ENCODE measurements at places on chromosomes 2 and 18.

DNA sequence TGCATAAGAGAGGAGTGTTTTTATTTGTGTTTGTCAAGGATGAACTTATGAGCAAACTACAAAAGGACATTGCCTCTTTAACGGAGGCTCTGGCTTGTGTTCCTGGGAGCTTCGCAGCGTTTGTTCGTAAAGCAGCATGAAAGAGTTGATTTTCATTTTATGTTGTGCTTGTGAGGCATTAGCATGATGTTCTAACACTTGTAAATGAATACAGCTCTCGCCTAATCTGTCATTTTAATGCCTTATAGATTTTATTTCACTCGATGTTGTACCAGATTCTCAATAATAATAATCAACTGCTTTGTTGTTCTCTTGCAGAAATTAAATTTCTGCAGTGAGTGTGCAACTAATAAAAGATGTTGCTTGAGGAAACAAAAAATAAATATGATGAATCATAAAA, 687.3 kb upstream of the FANCL start:
- no peak for DNase-seq

- no peak for DNase-seq
Observed at GRCh38 chr18:76442413-76443171, 52.5 kb downstream of the ZNF516 start.

DNA sequence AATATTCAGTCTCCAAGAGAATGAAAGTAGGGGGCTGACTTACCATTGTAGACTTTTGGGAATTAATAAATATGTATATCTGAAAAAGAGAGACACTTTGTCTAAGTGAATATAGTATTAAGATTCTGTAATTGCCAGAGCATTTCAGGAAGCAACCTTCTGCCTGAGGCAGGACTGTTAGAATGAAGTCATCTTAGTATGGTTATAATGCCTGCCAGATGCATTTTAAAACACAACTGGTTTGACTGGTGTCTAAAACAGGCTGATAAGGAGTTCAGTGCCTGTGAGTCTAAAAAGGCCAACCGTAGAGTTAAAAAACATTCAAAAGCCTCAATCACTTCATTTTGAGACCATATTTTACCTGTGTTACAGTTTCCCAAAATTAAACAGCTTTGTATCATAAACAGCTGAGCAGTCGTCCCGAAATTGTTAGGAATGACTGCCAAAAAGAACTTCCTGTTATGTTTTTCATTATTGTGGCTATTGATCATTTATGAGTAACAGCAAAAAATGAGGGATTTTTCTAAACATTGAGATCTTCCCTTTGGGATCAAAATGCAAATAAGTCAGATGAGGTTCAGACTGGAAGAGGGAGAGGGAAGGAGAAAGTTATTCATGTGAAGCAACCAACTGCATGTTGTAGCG, 443.9 kb downstream of the PID1 start:
- peak; percentile 66 for DNase-seq

GRCh38 chr2:64541547-64541946, 17.4 kb downstream of the AFTPH start:
- no peak for DNase-seq

- DNase-seq: no peak
Observed at GRCh38 chr2:105836341-105836740, 91.6 kb downstream of the NCK2 start.

- DNase-seq: peak; percentile 11
Observed at GRCh38 chr18:13474907-13475545, 251.3 kb downstream of the FAM210A start.

GRCh38 chr2:165008730-165009315, 53.5 kb upstream of the SLC38A11 start:
- DNase-seq: peak; percentile 32

DNA sequence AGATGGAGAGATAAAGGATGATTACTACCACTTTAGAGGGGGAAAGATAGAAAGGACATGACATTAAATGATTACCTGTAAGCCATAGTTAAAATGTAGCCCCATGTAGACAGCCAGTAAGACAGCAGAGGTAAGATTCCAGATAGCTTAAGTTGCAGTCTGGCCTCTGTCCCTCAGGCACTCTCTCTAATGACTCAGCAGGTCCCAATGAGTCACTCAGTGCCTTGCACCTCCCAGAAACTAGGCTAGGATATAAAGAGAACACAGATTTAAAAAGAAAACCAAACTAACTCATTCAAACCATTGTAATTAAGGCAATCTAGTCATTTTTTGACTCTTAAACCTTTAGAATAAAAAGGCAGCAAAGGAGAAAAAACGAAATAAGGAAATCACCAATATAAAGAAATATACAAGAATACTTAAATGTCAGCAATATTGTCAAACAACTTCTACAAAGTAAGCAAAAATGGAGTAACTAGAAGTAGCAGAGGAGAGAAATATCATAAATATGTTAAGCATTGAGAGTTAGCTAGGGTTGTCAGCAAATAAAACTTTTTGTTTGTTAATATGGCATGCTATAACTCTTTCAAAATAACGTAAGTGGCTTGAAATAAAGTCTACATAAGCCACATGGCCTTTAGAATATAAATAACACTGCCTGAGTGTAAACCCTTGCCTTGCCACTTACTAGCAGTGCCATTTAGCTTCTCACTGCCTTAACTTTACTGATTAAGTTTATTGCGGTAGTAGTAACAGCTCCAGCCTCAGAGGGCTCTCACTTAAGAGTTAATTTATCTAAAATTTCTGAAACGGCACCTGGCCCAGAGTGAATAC, 48.5 kb downstream of the SOCS6 start:
- peak; percentile 92 for DNase-seq

DNA sequence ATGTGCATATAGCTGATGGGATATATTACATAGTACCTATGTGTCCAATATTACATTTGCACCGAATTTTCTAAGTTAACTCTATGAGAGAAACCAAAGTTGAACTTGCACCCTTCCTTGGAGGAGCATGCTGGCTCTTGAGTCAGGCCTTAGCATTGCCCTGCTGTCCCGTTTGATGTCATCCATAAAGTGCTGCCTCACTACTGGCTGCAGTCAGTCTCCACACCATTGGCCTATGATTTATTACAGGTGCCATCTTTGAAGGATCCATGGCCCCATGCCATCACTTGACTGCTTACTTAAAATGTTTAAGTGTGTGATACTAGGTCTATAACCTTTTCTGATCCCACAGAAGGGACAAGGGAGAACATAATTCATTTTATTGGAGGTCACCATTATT, 249.3 kb upstream of the RBBP8 start:
- DNase-seq: no peak

DNA sequence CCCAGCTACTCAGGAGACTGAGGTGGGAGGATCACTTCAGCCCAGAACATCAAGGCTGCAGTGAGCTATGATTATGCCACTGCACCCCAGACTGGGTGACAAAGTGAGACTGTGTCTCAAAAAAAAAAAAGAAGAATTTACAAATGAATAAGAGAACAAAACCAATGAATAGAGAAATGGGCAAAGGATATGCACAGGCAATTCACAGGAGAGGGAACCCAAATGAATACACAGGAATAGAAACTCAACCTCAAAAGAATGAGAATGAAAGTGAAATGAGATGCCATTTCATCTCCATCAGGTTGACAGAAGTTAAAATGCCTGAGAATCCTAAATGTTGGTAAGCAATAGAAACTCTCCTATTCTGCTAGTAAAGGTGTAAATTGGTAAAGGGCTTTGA, 40.2 kb downstream of the CFAP221 start:
- no peak for DNase-seq

DNA sequence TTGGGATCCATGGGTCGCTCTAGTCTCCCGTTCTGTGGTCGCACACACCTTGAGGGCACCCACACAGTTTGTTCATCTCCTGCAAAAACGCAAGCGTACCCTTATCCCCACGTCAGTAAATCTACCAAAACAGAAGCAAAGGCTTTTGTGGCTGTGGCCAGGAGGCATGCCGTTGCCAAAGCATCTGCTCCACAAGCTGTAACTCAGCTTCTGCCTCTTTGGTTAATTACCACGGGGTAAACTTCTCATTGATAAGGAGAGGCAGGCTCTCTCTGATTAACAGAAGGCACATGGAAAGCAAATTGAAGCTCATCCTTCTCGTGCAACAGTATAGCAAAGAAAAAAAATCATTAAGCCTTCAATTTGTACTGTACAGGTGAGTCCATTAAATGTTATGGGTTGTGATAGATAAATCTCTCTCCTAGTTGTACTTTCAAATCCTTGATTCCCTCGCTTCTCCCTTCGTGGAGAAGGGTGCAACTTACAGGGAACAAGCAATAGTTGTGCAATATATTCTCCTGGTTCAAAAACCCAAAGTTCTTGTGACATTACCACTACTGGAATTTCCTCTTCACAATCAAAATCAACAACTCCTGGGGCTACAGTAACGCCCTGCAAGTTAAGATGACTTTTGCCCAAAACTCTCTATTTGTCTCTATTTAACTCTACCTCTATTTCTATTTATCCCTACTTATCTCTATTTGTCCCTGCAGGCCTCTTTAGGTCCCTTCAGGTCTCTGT, 10.3 kb downstream of the PECR start:
- DNase-seq: peak; percentile 20

GRCh38 chr2:236882074-236882473, 203.6 kb upstream of the COPS8 start:
- no peak for DNase-seq

GRCh38 chr2:78561876-78562275, 463.6 kb upstream of the REG3G start:
- DNase-seq: no peak

DNA sequence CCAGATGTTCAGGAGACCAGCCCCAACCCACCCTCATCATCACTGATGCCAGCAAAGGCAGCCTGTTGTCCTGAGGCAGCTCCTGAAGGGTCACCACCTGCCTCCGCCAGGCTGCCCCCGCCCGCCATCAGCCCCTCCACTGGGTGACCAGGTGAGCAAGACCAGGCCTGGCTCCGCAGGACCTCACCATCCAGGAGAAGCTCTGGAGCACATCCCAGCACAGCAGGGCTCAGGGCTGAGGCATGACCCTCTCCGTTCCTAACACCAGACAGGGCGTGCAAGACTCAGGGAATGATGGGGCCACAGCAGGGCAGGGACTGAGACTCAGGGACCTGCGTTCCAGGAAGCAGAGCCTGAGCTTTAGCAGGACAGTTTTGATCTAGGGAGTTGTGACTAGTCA, 218.8 kb upstream of the RAB6C start:
- no peak for DNase-seq

DNA sequence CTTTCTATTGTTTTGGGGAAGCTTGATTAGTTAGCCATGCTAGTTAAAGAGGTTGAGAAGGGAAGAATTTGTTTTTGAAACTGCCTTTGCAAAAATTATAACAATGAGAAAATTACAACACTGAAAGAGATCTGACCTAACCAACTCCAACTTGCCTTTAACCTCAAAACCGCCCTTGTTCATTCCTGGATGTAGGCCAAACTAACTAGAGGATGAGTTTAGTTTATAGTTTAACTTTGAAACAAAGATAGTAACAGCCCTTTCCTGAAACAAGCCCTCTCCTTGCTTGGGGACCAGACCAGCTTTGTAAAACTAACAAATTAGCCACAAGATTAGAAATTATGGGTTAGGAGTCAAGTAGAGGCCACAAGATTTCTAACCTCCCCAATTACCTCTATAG, 713.9 kb downstream of the CPS1 start:
- DNase-seq: no peak

DNA sequence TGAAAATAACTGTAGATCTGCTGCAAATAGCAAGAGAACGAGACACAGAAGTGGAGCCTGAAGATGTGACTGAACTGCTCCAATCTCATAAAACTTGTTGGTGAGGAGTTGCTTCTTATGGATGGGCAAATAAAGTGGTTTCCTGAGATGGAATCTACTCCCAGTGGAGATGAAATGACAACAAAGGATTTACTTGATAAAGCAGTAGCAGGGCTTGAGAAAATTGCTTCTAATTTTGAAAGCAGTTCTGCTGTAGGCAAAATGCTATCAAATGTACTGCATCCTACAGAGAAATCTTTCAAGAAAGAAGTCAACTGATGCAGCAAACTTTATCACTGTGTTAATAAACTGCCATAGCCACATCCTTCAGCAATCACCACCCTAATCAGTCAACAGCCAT, 44.0 kb downstream of the RPRD1A start:
- DNase-seq: peak; percentile 31

DNA sequence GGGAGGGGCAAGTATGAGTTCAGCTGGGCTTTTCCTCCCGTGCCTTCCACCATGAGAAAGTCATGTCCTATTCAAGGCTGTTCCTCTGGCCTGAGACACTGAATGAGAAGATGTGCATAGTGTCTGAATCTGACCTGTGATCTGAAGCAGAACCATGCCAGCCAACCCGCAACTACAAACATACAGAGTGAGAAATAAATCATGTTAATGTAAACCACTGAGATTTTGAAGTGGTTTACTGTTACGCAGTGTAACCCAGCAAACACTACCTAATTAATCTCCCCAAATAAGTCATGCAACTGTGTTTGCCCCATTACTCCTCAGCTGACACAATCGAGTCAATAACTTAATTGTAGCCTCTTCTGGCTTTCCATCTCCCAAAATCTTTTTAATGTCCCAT, 49.2 kb downstream of the METTL4 start:
- no peak for DNase-seq

- DNase-seq: peak; percentile 84
Observed at GRCh38 chr2:146135245-146135644, 1615.3 kb upstream of the ZEB2 start.

- no peak for DNase-seq
Observed at GRCh38 chr2:26668041-26668440, 24.5 kb upstream of the KCNK3 start.

GRCh38 chr2:236498369-236498768, 71.3 kb upstream of the ACKR3 start:
- DNase-seq: peak; percentile 44

- no peak for DNase-seq
Observed at GRCh38 chr2:69428981-69429380, 8.3 kb downstream of the NFU1 start.

DNA sequence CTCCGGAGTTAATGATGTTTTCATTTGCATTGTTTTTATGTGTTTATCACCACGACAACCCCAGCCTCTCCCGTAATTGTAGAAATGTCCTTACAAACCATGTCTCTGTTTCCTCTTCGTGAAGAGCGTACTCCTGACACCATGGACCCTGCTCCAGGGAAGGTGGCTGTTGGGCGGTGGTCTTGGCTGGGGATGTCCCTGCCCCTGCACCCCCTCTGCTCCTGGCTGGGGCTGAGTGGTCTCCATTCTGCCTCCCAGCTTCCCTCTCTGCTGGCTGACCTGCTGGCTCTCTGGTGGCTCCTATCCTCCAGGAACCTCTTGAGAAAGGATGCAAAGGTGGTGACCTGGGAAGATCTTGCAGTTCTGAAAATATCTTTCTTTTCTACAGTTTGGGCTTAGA, 81.1 kb downstream of the ASB1 start:
- no peak for DNase-seq

- peak; percentile 98 for DNase-seq
Observed at GRCh38 chr2:160224060-160224459, 24.0 kb upstream of the ITGB6 start.

GRCh38 chr2:141957827-141958450, 172.9 kb downstream of the LRP1B start:
- DNase-seq: no peak
